ENCODE measurements at places on chromosomes 3 and 15.
A peak's percentile ranks its signal among the peaks of the same experiment; 100 is the strongest.

DNA sequence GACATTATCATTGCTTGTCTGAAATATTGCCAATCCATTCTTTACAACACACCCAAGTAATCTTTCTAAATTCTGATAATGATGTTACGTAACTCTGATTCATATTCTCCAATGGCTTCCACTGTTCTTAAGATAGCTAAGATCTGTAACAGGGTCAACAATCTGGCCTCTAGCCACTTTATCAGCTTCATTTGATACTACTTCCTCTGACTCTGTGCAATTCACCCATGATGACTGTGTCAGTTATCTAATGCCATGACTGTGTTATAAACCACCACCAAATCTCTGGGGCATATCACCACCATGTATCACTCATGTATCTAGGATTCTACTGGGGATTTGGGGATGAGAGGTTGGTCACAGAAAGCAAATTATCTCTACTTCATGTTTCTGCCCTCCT lies 44.0 kb downstream of the CD200 start:
- ATAC-seq = no peak

DNA sequence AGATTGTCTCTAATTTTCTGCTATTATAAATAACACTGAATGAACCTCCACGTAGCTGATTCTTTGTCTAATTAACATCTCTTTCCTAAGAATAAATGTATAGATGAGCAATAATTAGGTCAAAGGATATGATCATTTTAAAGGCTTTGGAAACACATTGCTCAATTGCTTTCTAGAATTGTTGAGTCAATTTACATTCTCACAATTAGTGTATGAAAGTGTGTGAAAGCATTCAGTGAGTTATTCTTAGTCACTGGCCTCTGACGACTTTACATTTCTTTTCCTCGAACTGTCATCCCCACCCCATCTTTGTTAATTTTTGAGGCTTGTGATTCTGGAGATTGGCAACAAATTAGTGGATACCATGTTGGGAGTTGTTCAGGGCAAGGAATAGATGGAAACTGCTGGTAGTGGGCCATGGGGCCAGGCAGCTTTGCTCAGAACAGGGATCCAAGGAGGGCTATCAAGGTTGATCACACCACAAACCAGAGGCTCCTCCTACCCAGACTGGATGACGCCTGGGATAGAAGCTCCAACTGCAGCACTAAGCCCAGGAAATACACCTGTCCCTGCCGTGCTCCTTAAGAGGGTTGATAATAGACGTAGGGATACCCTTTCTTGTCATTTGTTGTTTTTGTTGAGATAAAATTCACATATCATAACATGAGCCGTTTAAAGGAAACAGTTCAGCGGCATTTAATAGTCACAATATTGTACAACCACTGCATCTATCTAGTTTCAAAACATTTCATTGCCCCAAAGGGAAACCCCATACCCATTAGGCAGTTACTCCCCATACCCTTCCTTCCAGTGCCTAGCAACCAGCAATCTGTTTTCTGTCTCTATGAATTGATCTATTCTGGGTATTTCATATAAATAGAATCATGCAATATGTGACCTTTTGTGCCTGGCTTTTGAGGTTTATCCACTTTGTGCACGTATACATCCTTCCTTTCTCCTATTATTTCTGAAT lies 27.9 kb downstream of the EIF1B start:
- peak; percentile 82 for ATAC-seq

DNA sequence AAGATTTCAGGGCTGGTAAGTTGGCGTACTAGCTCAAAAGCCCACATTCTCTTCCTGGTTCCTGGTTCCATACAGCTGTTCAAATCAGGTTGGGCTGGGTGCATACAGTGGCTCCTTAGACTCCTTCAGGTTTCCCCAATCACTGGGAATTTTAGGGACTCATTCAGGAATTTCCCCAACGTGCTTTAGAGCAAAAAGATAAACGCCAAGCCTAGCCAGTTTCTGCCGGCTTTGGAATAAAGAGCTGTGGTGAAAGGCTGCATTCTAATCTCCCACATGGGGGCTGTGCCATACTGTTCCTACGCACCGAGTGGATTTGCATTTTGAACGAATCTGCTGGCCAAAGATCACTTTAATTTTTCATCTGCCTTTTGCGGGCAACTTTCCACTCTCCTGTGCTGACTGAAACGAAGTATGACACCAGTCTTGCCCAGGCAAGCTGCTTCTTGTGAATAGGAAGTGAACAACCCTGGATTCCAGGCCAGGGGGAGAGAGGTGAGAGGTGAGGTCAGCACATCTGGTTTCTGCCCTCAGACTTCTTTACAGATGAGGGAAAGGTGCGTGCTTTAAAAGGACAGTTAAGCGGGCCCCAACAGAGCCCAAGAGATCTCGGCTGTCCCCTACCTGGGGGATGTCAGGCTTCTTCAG lies 184.2 kb upstream of the PDZRN3 start:
- no peak for ATAC-seq

DNA sequence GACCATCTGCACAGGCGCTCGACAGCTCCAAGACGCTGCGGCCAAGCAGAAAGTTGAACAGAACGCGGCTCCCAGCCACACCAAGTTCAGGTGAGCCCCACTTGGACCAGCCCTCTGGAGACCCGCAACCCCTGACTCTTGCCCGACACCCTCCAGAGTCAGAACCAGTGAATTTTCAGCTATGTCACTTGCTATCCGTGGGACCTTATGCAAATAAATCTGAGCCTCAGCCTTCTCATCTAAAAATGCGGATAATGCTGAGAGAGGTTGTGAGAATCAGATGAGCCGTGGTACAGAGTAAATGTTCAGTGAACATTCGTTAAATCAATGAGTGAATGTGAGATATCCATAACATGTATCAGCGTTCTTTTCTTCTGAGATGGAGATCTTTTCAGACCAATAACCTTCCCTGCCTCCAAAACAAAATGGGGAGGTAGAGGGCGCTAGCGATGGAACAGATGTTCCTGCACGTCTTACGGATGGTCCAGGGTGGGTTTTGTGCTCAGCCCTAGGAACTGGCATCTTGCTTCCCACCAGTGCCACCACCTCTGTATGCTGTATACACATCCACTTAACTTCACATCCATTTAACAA lies 524 bp downstream of the MRPS11 start:
- no peak for ATAC-seq

- no peak for ATAC-seq
Observed at GRCh38 chr3:189186101-189186500, 14.3 kb downstream of the TPRG1 start.

GRCh38 chr3:50327129-50327528 lies 894 bp downstream of the TUSC2 start:
- no peak for ATAC-seq

- ATAC-seq = no peak
Observed at GRCh38 chr3:14298442-14298841, 104.0 kb upstream of the SLC6A6 start.

DNA sequence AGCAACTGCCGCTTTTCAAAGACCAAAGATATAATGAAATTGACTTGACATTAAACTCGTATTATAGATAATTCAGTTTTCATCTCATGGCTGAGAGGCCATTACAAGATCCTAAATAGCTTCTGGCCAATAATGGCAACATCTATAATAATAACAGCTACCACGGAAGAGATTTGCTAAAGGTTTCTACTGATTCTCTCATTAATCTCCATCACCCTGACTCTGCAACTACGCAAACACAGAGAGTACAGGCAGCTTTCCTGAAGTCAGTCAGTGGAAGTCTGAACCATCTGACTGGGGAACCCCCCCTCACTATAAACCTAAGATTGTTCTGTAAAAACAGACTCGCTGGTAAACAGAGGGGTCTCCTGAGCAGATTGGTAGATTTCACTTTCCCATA lies 257.1 kb downstream of the MAGI1 start:
- no peak for ATAC-seq

DNA sequence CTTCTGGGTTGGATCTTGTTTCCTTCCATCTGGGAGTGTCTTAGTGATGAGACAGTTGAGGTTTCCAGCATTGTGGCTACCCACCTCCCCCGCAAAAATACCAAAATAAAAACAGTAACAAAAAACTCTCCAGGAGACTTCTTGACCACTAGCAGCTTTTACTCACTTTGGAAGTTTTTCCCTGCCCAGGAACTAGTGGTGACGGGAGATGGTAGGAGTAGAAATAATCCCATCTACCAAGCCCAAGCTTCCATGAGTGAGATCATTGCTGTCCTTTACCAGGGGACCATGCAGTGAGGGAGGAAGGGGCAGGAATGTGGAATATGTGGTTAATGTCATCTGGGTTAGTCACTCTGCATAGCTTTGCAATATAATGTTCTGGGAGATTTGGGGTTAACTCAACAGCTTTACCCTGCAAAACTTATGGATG lies 187.7 kb downstream of the ITPR1 start:
- no peak for ATAC-seq

DNA sequence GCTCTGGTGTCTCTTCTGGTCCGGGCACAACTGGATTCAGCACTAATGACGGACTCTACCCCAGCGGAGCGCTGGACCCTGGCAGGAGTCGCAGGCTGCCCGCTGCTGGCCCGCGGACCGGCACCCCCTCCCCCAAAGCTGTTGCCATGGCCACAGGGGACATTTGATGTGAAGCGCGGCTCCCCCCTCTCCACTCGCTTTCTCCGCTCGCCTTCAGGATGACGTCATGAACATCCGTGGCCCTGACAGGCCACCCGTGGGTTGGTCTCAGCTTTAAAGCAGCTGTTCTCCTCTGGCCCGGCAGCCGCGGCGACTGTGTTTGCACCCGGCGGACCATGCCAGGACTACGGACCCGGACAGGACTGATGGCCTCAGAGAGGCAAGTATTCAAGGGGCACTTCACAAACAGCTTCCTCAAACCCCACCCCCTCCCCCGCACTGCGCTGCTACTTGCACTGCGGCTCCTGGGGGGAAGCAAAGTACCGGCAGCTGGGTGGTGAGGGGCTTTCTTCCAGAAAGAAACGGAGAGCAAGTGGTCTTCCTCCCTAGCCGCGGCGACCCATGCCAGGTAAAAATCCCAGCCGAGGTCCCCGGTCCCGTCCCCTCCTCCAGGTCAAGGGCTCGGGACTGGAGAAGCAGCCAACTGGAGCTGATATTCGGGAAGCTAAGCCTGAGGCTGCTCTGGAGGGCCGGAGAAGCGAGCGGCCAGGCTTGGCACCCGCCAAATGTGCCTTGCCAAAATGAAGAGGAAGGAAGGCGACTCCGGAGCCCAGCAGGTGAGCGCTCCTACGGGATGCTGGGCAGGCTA lies 16.6 kb upstream of the AEN start:
- ATAC-seq = no peak

GRCh38 chr3:8421267-8421666 lies 80.4 kb upstream of the LMCD1 start:
- ATAC-seq = no peak

All from activated CD4-positive, CD25-positive, alpha-beta regulatory T cell treated with anti-CD3 and anti-CD28 coated beads, Interleukin-2, amount 50 U/mL, for 24 hours (primary cell).